ENCODE measurements at places on chromosomes 6 and 20.

GRCh38 chr6:106512968-106513574, 116.2 kb downstream of the RTN4IP1 start:
- DNase-seq = no peak

DNA sequence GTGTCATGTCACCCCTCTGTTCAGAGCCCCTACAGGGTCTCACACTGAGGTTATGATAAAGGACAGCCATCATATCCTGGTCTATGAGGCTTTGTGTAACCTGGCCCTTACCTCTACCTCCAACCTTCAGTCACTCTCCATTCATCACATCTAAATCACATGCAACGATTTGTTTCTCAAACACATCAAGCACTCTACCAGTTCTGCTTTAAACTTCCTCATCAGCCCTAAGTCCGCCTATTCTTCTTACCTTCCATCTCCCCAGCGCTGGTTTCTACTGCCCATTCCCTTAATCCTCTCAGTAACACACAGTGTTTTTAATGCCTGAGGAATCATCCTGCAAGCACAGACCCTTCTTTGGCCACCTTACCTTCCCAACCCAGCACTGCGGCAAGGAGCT, 17.9 kb upstream of the BACH2 start:
- no peak for DNase-seq

DNA sequence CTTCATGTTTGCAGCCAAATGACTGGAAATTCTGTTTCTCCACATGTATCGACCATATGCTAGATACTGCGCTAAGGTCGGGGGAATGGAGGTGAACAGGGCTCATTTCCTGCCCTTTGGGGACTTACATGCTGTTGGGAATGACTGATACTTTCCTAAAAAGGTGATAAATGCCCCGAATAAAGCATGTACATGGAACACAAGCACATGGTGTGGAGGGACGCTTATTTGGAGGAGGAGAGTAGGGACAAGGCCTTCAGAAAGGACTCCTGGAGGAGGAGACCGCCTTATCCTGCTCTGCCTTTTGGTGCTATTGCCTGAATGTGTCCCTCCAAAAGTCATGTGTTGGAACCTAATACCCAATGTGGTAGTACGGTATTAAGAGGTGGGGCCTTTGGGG, 344.5 kb downstream of the PRL start:
- no peak for DNase-seq

DNA sequence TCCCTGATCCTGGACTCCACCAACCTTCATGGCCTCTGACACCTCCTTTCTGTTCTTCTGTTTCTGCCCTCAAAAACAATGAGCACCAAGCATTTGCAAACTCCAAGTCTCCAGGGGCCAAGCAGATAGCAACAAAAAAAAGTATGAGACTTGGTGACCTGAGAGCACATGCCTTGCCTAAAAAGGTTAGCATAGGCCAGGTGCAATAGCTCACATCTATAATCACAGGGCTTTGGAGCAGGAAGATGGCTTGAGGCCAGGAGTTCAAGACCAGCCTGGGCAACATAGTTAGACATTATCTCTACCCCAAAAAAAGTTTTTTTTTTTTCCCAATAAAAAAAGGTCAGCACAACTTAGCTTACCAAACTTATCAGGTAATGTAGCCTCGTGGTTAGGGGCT, 13.7 kb upstream of the HM13 start:
- DNase-seq = no peak

DNA sequence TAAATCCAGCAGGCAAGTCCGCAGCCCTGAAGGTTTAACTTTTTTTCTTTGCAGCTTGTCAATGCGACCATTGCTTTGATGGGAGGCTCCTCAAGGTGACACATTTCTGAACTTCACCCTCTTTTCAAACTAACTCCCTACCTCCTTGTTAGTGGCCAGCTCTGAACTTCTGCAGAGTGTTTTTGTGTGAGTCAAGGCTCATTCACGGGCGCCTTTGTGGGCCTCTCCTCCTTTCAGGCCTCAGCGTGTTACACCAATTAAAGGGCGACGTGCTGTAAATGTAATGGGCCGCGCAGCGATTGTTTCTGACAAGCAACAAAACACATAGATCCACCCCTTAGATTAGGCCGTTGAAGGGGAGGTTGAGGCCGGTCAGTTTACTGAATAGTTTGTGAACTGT, 45.5 kb upstream of the NR2E1 start:
- no peak for DNase-seq

DNA sequence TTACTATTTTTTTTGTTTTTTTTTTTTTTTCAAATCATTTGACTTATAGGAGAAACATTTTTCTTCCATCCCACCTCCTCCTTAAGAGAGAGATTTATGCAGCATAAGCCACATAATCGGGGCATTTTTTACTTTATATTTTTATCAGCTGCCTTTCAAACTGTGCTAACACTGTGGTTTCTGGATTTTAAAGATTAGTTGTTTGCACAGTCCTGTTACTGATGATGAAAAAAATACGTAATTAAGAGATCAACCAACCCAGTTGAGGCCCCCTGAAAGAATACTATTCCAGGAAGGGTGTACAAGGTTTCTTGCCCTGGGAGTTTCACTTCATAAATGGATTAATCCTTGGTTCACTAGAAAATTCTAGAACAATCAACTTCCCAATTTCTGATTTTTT, 68.3 kb downstream of the MMS22L start:
- DNase-seq = no peak

- no peak for DNase-seq
These were observed 106.9 kb downstream of the SLC23A2 start for GRCh38 chr20:4894409-4894808.

DNA sequence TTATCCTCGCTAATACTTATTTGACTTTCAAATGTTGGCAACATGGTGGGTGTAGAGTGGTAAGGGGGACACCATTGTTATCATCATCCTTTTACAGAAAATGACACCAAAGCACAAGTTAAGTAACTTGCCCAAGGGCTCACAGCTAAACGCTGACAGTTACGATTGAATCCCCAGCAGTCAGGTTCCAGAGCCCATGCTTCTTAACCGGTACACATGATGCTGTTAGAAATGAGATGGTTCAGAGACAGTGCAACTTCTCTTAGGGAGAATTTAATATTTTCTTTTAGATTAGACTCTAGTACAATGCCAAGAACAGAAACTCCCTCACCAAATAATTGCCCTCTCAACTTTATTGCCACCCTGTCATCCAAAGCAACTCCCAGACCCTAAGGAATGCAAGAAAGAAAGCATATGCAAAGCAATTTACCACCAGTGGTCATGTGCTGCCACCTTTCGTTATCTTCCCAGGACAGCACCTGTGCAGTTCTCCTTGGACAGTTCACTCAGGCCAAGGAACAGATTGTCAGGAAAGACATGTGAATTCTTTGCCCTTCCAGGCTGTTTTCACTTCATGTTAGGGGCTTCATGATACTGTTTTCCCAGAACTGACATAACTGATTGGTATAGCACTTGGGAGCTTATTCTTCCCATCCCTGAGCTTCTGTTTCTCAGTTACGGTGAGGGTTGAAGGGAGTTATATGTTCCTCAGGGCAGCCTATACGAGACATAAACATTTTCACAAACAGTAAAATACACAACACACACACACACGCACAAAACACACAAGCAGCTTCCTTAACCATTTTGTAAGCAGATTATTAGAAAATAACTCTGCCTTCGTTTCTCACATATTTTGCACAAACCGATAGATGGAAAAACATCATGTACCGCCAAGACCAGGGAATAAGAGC, 5.1 kb downstream of the HLA-DMA start:
- DNase-seq = peak; percentile 31

- DNase-seq = no peak
These were observed 526.0 kb downstream of the EPM2A start for GRCh38 chr6:145209272-145209671.

Data from AG10803 (cell line).